ENCODE measurements at places on chromosomes 2 and 18.

DNA sequence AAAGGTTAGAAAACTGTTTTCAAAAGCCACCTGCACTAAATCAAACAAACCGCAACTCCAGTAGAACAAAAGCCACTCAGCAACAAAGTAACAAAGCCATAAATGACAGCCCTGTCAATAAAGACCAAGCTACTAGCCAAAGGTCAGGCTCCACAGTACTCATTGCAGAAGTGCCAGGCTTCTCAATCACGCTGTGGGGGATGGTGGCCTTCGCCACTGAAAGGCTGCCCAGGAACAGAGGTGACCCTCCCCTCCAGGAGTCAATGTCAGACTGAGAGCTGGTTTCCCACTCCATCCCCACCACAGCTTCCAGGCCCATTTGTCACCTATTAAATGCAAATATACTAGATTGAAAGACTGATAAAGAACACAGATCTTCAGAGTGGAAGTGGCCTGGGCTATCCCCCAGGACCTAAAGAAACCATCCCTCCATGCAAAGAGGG, 5.9 kb downstream of the ATP8B1 start:
- DNase-seq = no peak

- no peak for DNase-seq
Observed at GRCh38 chr2:71851094-71851750, 296.4 kb downstream of the CYP26B1 start.

GRCh38 chr2:30348825-30349224, 98.2 kb upstream of the LCLAT1 start:
- no peak for DNase-seq

- DNase-seq = no peak
Observed at GRCh38 chr2:48883661-48884060, 128.1 kb upstream of the LHCGR start.

GRCh38 chr2:230202430-230203109, 17.2 kb downstream of the SP110 start:
- no peak for DNase-seq
